ENCODE measurements at places on chromosomes 13 and 19. TPM values are rescaled to one million over a fixed set of nuclear protein-coding genes. Genes with fewer than 3 reads are reported as not detected.
A peak's percentile ranks its signal among the peaks of the same experiment; 100 is the strongest.

DNA sequence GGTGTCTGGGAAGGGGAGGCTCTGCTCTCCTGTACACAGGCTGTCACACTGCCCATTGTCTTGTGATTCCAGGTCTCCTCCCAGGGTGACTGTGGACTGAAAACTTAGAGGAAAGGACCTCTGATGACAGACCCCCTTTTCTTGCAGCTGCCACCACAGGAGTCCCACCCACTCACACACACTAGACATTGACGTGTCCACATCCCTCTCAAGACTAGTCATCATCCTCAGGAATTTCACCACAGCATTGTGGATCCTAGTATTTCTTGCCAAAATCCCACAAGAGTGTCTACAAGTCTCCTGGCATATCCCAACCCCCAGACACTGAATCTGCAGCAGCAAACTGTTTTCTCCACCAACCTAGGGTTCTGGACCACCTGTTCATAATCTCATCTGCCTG, 5.3 kb downstream of the ZNF85 start:
- DNase-seq: no peak

DNA sequence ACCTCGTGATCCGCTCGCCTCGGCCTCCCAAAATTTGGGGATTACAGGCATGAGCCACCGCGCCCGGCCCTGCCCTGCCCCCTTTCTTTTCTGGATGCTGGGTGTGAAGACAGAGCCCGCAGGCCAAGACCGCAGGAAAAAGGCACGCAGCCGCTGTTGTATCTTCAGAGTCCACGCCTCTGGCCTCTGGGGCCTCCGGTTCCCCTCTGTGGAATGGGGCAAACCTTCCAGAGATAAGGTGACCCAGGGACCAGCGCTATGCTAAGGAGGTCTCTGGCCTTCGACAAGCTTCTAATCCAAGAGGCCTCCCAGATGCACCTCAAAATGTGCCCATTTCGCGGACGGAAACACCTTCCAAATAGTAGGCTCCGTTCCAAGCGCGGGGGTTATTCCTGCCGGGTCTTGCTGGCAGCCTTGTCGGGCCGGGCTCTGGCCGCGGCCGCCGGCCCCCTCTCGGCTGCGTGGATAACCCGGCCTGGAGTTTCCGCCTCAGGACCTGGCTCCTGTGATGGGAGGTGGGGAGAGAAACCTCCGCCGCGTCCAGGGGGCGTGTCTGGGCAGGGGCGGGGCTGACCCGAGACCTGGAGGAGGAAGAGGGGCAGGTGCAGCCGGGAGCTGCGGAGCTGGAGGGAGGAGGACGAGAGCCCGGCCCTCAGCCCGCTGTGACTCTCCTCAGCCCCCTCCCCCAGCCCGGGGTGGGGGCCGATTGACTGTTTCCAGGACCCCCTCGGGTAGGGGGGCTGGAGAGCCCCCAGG, 13.1 kb downstream of the TJP3 start:
- peak; percentile 88 for DNase-seq

DNA sequence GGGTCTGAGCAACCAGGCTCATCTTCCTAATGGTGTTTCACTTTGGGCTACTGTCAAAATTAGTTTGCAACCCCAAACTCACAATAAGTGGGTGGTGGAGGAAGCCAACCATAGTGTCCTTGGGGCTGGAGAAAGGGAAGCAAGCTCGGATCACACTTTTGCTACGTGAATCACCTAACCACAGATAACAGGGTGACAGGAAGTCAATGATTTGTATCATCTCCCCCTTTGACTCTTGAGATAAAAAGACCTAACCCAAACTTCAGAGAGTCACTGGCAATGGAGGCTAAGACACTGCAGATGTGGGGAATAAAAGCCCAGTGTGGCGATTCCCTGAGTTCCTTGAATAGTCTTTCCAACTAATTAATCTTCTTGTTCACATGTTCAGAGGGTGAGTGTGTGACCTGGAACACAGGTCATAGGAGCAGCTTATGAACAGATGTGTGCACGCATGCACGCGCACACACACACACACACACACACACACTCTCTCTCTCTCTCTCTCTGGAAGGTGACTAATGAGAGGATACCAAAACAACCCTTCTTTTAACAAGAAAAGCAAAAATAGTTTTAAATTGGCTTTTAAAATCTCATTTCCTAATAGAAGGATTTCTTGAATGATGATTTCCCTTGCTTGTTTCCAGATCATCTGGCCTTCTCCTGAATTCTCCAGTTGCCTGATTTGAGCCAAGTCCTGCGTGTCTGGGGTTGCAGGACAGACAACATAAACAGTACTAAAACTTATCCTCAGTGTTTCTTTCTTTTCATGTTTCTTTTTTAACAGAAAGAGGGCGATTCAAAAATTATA, 21.2 kb upstream of the DOCK9 start:
- peak; percentile 62 for DNase-seq

Gene SBNO2
- polyA plus RNA-seq: 9.4 TPM

GRCh38 chr13:29679396-29680053, 84.0 kb upstream of the SLC7A1 start:
- peak; percentile 14 for DNase-seq

GRCh38 chr13:40039061-40039460, 383.6 kb downstream of the COG6 start:
- no peak for DNase-seq

GRCh38 chr13:82720986-82721385, 1161.3 kb downstream of the SLITRK1 start:
- DNase-seq: peak; percentile 39

Gene ZNF829
- 3.8 TPM for polyA plus RNA-seq

- DNase-seq: no peak
Measured at GRCh38 chr13:82294226-82294625, 1588.0 kb downstream of the SLITRK1 start.

- DNase-seq: no peak
Measured at GRCh38 chr19:47353307-47353712, 4.2 kb downstream of the DHX34 start.

- DNase-seq: no peak
Measured at GRCh38 chr19:9862938-9863337, 27.8 kb downstream of the PIN1 start.

DNA sequence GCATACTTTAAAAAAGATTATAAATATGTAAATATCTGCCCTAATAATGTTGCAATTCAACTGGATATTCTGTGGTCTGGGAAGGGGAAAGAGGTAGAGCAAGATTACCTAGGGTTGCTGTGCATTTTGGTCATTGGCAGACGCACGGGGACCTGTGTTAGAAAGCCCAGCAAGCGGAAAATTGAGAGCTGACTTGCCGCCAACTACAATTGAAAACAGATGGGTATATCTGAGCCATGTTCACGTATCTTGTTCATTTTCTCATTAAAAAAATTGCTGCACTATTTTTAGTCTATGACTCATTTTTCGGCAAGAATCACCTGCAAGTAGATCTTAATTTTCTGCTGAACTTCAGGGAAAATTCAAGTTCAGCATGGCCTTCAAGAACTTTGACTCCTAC, 308.5 kb upstream of the TMTC4 start:
- peak; percentile 63 for DNase-seq

Gene NLRP4
- polyA plus RNA-seq: not detected

DNA sequence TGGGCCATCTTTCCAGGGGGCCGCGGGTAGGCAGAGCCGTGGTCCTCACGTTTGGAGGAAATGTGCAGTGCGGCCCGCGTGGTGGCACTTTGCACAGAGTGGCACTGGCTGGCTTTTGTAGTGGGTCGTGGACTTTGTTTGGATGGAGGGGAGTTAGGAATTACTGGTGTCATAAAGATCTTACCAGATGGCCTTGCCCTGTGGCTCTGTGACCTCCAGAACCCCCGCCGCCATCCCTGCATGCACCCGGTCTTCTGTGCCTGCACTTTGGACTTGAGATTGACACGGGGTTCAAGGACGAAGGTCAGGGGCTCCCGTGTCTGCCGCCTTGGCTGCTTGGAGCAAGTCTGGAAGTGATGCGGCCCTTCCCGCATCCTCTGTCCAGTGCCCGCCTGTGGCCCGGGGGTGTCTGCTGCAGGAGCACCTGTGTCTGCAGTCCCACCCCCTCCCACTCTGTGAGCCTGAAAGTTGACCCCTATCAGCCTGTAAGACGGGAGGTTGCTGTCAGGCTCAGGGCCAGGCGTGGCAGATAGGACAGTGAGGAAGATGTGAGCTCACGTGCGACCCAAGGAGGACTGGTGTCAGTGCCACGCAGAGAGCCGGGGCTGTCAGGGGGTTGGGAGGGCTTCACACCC, 2.2 kb downstream of the GNA11 start:
- no peak for DNase-seq

DNA sequence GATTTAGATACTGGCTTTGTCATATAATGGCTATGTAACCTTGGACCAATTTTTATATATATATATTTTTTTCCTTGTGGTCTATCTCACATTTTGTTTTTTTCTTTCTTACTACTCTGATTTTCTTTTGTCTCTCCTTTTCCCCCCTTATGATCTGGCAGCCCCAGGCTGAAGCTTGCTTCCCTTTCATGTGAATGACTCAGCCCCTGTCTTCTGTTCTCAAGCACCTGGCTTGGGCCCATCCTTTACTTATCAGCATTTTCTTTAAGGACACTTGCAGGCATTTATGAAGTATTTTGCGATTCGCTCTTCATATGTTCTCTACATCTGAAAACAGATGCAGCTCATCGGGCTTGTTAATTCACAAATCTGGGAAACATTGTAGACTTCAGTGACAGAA, 163.6 kb downstream of the SPRY2 start:
- no peak for DNase-seq

DNA sequence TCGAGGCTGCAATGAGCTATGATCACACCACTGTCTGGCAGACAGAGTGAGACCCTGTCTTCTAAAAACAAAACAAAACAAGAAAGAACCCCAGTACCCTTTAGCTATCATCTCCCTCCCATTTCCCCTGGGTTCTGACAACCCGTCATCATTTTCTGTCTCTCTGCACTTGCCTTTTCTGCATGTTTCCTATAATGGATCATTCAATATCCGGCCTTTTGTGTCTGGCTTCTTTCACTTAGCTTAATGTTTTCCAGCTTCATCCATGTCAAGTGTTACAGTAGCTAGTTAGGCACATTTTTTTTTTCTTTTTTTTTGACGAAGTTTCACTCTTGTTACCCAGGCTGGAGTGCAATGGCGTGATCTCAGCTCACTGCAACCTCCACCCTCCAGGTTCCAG, 16.5 kb downstream of the AP2S1 start:
- DNase-seq: no peak

DNA sequence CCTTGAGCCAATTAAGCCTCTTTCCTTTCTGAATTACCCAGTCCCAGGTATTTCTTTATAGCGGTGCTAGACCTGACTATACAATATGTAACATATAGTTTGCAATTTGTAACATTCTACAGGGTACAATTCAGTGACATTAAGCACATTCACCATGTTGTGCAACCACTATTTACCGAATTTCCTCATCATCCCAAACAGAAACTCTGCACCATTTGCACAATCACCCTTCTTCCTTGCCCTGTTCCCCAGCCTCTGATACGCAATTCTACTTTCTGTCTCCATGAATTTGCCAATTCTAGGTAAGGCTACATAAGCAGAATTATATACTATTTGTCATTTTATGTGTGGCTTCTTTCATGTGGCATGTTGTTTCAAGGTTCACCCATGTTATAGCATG, 13.7 kb upstream of the SIGLEC10 start:
- DNase-seq: no peak

- no peak for DNase-seq
Measured at GRCh38 chr19:48506138-48506733, 5.4 kb downstream of the LMTK3 start.

DNA sequence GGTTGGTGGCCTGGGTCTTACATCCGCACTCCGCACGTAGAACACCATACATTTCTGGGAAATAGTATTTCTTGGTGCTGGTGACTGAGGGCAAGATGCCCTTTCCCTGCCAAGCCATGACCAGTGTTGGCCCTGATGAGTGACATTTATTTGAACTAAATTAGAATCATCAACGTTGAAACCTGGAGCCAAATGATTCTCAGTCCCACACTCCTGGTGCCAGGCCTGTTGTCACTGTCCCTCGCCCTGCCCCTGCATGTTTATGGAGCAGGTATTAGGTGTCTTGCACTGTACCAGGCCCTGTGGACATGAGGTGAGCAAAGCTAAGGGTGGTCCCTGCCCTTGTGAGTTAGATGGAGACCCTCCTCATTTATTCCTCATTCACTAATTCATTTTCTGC, 5.8 kb downstream of the CHST8 start:
- no peak for DNase-seq

Gene WDR87
- 0.21 TPM for polyA plus RNA-seq

- no peak for DNase-seq
Measured at GRCh38 chr13:98144801-98145350, 2.0 kb downstream of the FARP1 start.

DNA sequence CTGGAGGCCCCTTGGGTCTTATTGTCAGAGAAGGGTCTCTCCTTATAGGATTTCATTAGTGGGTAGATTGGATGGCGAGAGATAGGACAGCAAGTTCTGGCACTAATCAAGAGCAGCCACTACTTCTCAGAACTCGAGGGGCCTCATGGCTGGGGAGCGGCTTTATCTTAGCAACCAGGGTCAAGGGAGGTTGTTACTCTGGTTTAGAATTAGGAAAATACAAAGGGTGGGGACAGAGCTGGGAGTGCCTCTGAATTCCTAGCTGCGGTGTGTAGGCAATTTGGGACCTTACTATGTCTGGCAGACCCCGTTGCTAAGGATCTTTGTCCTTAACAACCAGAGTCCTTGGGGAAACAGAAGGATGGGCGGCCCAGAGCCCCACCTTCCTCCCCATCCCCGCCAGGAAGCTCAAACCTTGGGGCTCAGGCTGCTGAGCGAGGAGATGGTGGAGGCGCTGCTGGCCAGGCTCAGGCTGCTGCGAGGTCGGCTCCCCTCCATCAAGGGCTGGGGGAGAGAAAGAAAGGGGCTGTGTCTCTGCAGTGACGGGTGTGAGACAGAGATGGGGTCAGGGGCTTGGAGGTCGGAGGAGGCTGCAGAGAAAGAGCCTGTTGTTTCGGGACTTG, 1.2 kb downstream of the PLEKHA4 start:
- DNase-seq: peak; percentile 82

DNA sequence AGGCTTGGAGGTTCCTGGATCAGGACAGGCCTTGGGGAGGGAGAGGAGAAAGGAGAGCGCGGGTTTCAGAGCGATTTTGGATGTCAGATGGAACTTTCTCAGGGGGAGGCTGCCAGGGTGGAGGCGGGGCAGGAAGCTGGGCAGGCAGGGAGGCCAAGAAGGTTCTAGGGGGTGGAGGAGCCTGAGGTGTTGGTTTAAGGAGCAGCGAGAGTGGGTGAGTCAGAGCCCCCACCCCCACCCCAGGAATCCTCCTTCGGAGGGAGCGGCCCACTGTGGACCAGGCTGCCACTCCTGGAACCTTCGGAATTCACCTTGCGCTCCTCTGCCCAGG, 15.9 kb upstream of the NOP53 start:
- peak; percentile 61 for DNase-seq

Gene C5AR2
- 0.43 TPM for polyA plus RNA-seq

Data from muscle of back (tissue), 13 donors.